ENCODE measurements at places on chromosomes 2 and 18.

DNA sequence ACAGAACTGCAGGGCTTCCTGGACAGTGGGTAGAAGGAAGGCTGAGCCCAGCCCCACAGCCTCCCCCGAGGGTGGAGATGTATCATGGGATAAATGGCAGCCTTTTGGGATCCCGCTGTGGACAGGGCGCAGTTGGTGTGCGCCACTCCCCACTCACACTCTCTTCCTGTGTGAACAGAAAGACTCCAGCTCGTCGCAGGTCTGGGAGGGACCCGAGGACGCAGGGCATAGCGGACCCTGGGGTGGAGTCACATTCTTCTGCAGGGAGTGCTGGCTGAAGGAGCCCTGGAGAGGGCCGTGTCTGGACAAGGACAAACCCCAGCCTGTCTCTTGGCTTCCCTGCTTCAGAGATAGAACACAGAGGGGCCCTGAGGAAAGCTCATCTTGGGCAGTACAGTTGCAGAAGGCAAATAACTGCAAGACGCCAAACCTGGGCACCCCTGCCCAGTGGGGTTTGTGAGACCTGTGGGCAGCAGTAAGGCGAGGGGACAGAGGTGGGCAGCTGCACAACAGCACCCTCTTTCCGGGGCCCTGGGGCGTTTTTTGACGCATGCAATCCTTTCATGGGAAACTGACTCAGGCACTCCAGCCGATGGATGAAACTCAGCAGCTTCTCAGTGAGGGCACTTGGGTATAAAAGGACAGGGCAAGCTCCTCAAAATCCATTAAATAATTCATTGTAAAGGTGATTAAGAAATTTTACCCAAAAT, 101.9 kb downstream of the USP40 start:
- no peak for DNase-seq

GRCh38 chr2:197442857-197443256, 8.0 kb upstream of the SF3B1 start:
- peak; percentile 64 for DNase-seq

- DNase-seq, result peak; percentile 62
Measured at GRCh38 chr2:173130496-173131465, 55.1 kb downstream of the MAP3K20 start.

- no peak for DNase-seq
Measured at GRCh38 chr18:12958478-12958877, 10.7 kb downstream of the SEH1L start.

DNA sequence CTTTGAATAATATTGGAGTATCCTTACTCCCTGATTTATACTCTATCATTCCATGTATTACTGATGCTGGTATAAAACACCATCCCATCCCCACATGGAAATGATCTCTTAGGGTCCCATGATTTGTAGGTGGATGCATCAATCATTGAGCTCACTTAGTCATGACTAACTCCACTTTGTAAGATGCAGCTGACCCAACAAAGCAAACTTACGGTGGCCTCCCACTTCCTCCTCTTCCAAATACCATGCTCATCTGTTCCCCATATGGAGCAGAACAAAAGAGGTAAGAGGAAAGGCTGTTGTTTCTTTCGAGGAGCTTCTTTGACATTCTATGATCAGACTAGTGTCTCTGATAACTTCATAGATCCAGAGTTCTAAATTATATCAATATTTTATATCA, 640.2 kb upstream of the SLC39A10 start:
- no peak for DNase-seq

Data from choroid plexus epithelial cell (primary cell).